ENCODE measurements at places on chromosomes 4 and X. TPM values are rescaled to one million over a fixed set of nuclear protein-coding genes. Genes with fewer than 3 reads are reported as not detected.
A peak's percentile ranks its signal among the peaks of the same experiment; 100 is the strongest.

F11 gene
- total RNA-seq, result not detected

DNA sequence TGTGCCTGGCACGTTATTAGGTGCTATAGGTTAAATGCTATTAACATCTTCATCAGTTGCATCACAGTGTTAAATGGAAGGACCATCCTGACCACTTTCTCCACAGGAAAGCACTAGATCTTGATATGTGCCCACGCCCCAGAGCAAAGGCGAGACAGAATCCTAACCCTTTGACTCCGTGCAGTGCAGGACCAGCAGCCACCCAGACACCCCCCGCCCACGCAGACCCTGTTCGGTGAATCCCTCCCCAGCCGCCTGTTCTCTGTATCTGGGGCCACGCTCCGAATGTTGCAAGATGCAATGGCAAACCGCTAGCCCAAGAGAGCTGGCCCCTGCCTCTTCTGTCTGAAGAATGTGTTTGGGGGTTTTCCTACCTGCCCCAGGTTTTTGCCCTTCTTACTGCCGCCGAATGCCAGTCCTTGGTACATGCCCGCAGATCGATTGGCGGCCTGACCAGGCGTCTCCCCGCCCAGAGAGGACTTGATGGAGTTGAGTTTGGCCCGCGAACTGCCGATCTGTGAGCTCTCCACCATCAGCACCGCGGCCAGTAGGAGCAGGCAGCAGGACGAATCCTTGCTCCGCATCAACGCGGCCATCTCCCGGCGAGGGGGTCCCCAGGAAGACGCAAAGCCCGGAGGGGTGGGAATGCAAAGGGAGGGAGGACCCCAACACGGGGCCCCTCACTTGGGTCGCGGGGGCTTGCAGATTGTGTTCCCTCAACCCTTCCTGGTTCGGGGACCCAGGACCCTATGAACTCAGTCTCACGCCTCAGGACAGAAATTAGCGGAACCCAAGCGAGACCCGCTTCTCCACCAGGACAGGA lies 906 bp downstream of the DKK2 start:
- no peak overlapping the region for H3K27ac ChIP-seq
- H3K4me3 ChIP-seq, result peak overlapping the region; percentile 79
- H3K27me3 ChIP-seq, result peaks cover 5% of the 10 kb centered on the region
- H3K36me3 ChIP-seq, result no peaks in the 10 kb centered on the region

DNA sequence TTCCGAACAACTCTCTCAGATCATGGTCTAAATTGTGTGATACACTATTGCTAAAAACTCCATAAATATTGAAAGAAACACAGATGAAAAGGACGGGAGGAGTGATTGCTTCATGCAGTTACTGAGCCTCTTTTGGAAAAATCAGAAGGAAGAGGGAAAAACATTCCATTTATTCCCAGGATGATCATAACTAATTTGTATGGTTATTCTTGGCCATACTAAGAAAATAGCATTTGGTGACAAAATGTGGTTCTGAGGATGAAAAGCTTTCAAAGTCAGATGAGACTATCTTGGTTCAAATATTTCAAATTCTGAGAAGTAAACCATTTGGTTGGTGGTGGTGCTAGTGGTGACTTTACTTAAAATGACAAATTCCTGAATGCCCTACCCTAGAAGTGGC lies 305.4 kb upstream of the LDB2 start:
- no peaks in the 10 kb centered on the region for H3K27me3 ChIP-seq
- no peak overlapping the region for H3K4me3 ChIP-seq
- H3K4me1 ChIP-seq, result no peaks in the 10 kb centered on the region
- no peak overlapping the region for H3K27ac ChIP-seq
- no peaks in the 10 kb centered on the region for H3K36me3 ChIP-seq
- DNase-seq, result no peak

DNA sequence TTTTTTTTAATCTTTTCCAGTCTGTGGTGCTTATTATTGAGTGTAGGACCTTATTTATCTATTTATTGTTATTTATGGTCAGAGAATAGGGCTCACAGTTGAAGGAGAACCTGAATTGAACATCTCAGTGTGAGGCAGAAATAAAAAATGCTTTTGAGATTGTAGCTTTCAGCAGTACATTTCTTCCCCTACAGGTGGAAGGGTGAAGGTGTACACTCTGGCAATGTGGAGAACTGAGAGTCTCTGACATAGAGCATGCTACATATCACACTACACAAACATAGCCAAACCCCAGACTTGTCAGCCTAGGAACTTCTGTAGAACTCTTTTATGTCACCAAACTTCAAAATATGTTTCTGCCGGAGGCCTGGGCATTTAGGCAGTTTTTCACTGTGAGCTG lies 140.2 kb downstream of the STIM2 start:
- no peaks in the 10 kb centered on the region for H3K27me3 ChIP-seq
- peaks cover 19% of the 10 kb centered on the region for H3K4me1 ChIP-seq
- H3K27ac ChIP-seq, result no peak overlapping the region
- no peak overlapping the region for H3K4me3 ChIP-seq
- DNase-seq, result no peak

DNA sequence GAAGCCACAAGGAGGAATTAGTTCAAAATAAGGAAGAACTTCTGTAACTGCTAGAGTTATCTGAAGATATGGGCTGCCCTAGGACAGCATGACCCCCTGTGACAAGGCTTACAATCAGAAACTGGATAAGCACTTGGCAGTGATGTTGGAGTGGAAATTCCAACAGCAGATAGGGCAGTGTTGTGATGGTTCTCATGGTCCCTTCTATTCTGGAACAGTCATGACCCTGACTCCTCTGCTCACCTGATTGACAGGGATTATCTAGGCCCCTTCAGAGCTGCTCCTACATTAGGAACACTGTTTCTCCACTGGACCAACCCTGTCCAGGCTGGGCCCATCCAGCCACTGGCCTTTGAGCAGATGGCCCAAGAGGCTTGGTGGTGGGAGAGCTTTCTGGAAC lies 17.9 kb downstream of the NALF2 start:
- no peak overlapping the region for H3K27ac ChIP-seq
- H3K4me3 ChIP-seq, result no peak overlapping the region
- DNase-seq, result no peak
- H3K36me3 ChIP-seq, result no peaks in the 10 kb centered on the region

- no peaks in the 10 kb centered on the region for H3K36me3 ChIP-seq
- H3K27me3 ChIP-seq, result no peaks in the 10 kb centered on the region
- no peaks in the 10 kb centered on the region for H3K4me1 ChIP-seq
These were observed 6.0 kb upstream of the TEX13A start for GRCh38 chrX:105226499-105226898.

DNA sequence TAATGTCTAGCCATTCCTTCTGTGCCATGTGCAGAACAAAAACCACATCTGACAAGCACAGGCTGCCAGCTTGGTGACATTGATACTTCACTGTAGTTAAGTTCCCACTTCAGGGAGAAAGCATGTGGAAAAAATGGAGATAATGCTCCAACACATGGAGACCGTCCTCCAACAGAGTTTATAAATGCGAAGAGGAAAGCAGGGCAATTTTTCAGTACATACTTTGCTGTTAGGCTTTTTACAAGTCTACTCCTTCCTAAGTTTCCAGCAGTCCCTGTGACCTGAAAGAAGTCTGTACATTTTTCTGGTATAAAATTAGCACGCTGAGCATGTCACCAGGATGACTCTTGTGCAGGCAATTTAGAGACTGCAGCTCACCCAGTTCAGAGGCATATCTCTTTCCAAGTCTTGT lies 766.9 kb upstream of the IGFBP7 start:
- H3K27me3 ChIP-seq, result no peaks in the 10 kb centered on the region
- H3K4me1 ChIP-seq, result no peaks in the 10 kb centered on the region
- no peak overlapping the region for H3K4me3 ChIP-seq
- H3K36me3 ChIP-seq, result no peaks in the 10 kb centered on the region
- H3K27ac ChIP-seq, result no peak overlapping the region

Measured in astrocyte (in vitro differentiated cells and primary cell).